Breast epithelium (tissue), 4 donors: ENCODE measurements at places on chromosomes 11 and 22.

DNA sequence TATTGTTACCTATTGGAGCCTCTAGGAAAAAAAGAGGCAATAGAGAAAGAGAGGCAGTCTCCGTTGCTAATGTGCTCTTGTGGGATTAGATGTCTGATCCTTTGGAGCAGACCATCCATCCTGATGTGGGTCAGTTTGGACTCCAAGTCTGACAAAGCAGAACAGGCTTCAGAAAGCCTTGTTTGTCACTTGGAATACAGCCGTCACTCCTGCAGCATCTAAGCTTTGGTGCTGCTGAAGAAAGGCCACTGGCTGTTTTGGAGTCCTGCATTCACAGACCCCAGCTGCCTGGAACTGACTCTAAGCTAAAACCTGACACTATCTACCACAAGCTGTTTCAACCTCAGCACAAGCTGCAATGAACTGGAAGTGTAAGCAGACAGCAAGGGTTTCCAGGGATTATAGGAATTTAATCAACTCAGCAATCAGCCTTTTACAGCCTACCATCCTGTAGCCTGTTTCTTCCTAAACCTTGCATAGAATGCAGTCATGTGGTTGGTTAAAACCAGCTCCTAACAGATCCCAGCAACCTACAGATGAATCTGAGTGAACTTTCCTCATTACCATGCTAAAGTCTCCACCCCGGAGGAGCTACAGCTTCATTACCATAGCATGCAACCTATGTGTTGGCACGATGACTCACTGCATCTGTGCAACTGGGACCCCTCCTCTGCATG lies 3.7 kb upstream of the PLAAT4 start:
- no peak for DNase-seq

DNA sequence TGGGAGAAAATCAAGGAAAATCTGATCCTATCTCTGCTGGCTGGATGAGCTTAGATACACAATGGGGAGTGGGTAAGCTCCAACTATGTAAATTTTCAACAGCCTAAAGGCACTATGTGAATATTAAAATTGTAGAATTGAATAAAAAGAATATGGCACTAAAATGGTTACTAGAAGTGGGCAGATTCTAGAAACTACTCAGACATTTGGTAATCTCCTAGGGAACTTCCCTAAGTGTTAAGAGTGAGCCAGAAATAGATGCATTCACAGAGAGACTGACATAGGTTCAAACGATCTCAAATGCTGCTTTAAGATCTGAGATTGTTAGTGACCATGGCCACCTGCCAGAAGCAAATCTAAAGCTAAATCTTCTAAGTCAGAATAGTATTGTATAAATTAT lies 4.3 kb upstream of the OR52E1 start:
- DNase-seq = no peak

DNA sequence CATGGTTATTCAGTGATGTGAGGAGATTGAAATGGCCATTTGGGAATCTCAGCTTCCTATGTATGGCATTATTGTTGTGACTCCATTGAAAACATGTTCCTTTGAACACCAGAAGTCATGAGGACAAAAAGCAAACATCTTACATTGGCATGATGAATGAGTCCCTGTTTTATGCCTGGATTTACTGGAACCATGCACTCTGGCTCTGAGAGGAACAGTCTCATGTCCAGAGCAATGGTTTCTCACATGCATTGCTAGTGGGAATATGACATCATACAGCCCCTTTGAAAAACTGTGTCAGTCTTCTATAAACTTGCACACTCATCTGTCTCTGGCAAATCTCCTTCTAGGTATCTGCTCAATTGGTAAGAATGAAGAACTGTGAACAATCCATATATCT lies 3.4 kb upstream of the KDM4F start:
- no peak for DNase-seq

DNA sequence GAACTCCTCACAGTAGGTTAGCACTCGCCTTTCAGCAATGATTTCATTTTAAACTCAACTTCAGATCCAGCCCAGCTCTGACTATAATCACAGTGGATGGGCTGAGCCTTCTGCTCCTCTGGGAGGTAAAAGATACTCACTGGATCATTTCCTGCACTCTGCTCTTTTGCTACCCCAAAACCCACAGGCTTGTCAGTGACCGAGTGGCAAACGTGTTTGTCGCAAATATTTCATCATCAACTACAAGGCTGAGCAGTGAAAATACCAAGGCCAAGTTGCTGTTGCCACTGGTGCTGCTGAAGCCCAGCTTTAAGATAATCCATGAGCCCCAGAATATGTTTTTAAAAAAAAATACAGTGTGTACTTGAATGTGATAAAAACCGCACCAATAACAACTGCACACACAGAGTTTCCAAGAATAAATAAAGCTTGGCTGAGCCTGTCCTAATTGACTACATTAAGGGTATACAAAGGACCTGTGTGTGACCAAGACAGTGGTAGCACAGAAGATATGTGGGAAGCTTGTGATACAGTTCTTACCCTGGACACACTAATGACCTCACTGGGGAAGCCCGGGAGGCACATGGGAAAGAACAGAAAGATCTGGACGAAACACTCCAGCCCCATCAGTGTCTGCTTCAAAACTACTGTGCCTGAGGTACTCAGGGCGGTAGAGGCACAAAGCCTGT lies 41.3 kb downstream of the ABTB2 start:
- no peak for DNase-seq

DNA sequence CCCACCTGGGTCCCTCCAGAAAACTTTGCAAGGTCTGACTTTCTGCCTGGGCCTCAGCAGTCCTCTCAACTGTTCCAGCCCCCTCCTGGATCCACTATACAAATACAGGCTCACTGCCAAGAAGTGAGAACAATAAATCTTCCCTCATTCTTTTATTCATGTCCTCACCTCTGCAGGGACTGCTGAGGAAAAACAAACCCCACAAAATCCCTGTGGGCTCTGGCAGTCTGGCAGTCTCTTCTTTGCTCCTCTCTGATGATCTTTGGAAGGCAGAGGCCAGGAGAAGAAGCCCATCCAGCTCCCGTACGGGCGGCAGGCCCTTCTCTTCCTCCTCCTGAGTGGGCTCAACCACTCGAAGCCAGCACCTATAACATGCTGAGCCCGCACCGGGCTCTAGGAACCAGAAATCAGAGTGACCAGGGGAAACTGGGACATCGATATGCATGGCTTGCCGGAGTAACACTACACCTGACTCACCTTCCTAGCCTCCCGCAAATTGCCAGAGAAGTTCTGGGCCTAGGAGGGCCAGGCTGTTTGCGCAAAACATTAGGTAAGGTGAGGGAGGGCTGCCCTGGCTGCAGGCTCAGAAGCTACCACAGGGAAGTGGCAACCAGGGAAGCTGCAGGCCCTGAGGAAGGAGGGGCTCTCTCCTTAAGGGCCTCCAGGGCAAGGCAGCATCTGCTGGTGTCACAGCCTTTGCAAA lies 24.2 kb downstream of the TMPRSS5 start:
- no peak for DNase-seq

DNA sequence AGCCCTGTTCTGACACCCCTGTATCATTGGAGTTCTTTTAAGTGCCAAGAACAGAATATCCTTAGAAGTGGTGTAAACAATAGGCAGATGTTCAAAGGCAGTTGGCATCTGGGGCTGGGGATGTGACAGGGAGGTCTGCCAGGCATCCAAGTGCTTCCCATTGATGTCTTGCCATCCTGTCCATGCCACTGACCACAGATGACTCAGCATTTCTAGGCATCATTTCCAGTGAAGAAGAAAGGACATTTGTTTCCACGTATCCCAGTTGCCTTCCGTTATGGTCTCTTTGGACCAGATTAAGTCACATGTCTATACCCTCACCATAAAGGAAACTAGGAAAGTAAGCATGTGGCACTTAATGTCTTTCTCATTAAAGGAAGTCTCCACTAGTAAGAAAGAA lies 76.7 kb upstream of the BARX2 start:
- DNase-seq = no peak

- DNase-seq = no peak
Measured at GRCh38 chr11:19975414-19975990, 184.8 kb downstream of the DBX1 start.

GRCh38 chr22:30290342-30291057 lies 1.2 kb upstream of the CASTOR1 start:
- no peak for DNase-seq

- DNase-seq = no peak
Measured at GRCh38 chr11:71505001-71505400, 22.1 kb upstream of the KRTAP5-7 start.

DNA sequence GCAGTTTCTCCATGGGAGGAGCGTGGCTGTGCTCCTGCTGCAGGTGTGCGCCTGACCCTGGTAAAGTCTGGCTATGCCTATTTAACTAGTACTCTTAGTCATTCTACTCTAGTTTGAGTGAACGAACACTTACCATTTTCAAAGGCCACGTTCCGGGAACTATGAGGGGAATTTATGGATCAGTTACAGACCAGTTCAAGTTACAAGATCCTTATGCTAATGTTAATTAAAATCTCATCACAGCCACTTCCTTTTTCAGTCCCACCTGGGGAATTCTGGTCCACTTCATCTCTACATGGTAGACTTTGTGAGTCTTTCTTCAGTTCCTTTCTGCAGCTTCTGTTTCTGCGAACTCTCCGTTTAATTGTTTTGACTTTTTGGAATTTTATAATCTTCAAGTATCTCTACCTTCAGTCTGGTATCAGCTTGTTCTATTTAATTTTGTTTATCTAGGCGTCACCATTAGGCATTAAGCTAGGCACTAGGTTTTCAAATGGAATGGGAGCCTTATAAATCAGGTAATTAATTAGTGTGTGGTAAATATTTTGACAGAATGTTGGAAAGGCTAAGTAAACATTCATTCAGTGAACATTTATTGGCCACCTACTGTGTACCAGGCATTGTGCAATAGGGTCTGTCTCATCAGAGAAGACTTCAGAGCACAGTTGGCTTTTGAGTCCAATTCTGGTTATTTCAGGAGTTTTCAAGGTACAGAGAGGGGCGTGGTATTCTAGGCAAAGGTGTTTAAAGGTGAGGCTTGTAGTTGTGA lies 78.9 kb downstream of the GRK3 start:
- no peak for DNase-seq

- no peak for DNase-seq
Measured at GRCh38 chr11:45023065-45023365, 72.3 kb upstream of the TP53I11 start.

- peak; percentile 57 for DNase-seq
Measured at GRCh38 chr11:61966734-61967115, 709 bp downstream of the FTH1 start.

DNA sequence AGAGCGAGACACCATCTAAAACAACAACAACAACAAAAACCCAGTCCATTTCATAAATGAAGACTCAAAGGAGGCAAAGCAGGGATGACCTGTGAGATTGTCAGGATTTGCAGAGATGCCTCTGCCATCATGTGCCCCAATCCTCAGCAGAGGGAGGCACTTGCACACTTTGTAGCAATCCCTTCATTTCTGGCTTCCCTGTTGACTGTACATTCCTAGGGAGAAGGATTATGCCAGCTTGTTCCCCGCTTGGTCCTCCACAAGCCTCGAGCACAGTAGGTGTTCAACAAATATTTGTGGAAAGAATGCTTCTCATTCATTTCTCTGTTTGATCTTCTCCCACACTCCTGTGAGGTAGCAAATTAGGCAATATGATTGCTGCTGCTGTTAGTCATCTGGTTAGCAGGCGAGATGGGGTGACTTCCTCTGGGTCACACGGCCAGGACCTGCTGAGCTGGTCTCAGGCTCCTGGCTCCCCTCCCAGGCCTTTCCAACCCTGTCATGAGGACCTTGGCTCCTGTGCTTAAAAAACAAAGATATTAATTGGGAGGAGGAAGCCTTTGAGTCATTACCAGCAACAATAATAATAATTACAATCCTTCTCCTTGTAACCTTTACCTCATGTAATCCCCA lies 34.1 kb downstream of the LIF start:
- peak; percentile 86 for DNase-seq

GRCh38 chr11:78533399-78533798 lies 41.3 kb downstream of the NARS2 start:
- DNase-seq = no peak
